H1 (cell line): ENCODE measurements at places on chromosomes 2 and 18.

DNA sequence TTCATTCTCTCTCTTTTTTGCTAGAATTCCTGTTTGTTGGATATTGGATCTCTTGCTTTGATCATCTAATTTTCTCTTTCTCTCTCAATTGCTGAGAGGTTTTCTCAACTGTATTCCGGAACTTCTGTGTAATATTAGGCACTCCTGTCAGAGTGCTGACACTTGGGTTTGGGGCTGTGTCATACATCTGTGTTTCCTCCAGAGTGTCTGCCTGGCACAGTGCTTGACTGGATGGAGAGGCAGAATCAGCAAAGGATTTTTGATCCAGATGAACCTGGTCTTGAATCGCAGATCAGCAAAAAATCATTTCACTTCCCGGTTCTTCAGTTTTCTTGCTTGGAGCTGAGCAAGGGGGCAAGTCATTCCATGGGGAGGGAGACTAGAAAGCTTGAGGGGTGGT, 87.7 kb upstream of the CXCR4 start:
- DNase-seq = no peak
- H3K4me3 ChIP-seq = no peak overlapping the region
- H3K27ac ChIP-seq = no peak overlapping the region
- no peaks in the 10 kb centered on the region for H3K27me3 ChIP-seq
- no peaks in the 10 kb centered on the region for H3K4me1 ChIP-seq

- H3K27me3 ChIP-seq = no peaks in the 10 kb centered on the region
- H3K4me1 ChIP-seq = peaks cover 2% of the 10 kb centered on the region
- DNase-seq = no peak
- no peak overlapping the region for H3K4me3 ChIP-seq
Measured at GRCh38 chr2:173264603-173265366, 89.9 kb upstream of the CDCA7 start.

GRCh38 chr18:3584266-3584861, 134.4 kb downstream of the TGIF1 start:
- H3K4me1 ChIP-seq = peaks cover 3% of the 10 kb centered on the region
- H3K27me3 ChIP-seq = no peaks in the 10 kb centered on the region
- no peak for DNase-seq

DNA sequence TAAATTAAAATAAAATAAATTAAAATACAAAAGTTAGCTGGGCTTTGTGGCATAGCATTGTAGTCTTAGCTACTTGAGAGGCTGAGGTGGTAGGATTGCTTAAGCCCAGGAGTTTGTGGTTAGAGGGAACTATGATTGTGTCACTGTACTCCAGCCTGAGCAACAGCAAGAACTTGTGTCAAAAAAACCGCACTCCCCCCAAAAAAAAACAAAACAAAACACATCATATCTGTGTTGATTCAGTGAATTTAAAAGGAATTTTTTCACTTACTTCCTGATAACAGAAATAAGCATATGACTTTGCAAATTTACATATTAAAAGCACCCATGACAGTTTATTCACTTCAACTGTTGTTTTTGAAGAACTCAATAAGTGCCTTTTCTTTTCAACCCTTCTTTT, 68.1 kb upstream of the PELI1 start:
- DNase-seq = no peak
- no peaks in the 10 kb centered on the region for H3K36me3 ChIP-seq
- H3K27ac ChIP-seq = no peak overlapping the region

DNA sequence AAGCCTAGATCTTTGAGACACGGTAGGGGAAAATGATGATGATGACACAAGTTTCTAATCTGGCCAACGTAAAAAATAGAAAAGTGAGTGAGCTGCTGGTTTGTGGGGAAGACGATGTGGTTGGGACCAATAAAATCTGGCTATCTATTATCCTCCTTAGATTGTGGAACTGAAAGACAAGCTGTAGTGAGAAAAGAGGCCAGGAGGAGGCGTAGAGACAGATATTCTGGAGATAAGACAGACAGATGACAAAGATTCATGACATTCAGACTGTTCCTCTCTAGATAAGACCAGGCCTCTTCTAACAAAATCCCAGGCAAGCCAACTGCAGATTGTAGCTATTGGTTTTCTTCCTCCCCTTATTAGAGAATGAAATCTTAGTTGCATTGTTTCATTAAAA, 376.3 kb upstream of the UBE2E3 start:
- DNase-seq = no peak
- no peaks in the 10 kb centered on the region for H3K36me3 ChIP-seq
- H3K4me1 ChIP-seq = no peaks in the 10 kb centered on the region
- no peak overlapping the region for H3K27ac ChIP-seq
- H3K4me3 ChIP-seq = no peak overlapping the region
- H3K27me3 ChIP-seq = no peaks in the 10 kb centered on the region

GRCh38 chr2:19176977-19177376, 181.4 kb downstream of the OSR1 start:
- no peaks in the 10 kb centered on the region for H3K36me3 ChIP-seq
- H3K27ac ChIP-seq = no peak overlapping the region
- H3K27me3 ChIP-seq = no peaks in the 10 kb centered on the region
- no peak overlapping the region for H3K4me3 ChIP-seq

GRCh38 chr18:28075501-28075900, 101.4 kb downstream of the CDH2 start:
- H3K4me1 ChIP-seq = no peaks in the 10 kb centered on the region; the same call in 1 of the 2 replicates
- H3K27me3 ChIP-seq = no peaks in the 10 kb centered on the region
- no peak overlapping the region for H3K4me3 ChIP-seq
